Stimulated activated CD8-positive, alpha-beta memory T cell treated with anti-CD3 and anti-CD28 coated beads, Interleukin-4, amount 100 ng/mL, for 1 hour (primary cell): ENCODE measurements at places on chromosomes 2 and 18.

- DNase-seq = no peak
Measured at GRCh38 chr2:201167546-201167945, 15.4 kb upstream of the CASP10 start.

- no peak for DNase-seq
Measured at GRCh38 chr18:76351961-76352581, 143.0 kb downstream of the ZNF516 start.

DNA sequence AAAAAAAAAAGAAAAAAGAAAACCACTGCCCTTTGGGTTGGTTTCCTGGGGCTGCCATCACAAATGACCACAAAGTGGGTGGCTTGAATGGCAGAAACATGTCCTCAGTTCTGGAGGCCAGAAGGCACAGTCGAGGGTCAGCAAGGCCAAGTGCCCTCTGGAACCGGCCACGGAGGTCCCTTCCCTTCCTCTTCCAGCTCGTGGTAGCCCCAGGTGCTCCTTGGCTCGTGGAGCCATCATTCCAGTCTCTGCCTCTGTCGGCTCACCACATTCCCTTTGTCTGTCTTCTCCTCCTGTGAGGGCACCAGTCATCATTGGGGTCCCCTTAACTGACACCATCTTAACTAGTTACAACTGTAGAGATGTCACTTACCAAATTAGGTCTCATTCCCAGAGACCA lies 8.5 kb upstream of the NFATC1 start:
- DNase-seq = no peak

DNA sequence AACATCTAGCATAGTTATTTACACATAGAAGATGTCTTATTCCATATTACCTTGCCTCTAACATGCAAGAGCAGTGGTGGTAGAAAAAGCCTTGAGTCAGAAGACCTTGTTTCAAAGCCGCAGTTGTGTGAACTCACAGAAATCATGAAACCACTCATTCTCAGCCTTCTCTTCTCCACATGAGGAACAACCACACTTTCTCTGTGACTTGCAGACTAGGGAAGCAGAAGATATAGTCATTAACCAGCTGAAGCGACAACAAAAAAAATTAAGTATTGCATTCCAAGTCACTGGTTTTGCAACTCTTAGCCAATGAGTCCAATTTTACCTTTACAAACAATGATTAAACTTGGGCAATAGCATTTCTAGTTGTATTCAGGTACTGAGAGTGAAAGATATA lies 19.0 kb downstream of the TWSG1 start:
- DNase-seq = no peak

- no peak for DNase-seq
Measured at GRCh38 chr2:235659767-235660322, 166.0 kb downstream of the AGAP1 start.

- DNase-seq = no peak
Measured at GRCh38 chr2:191885650-191886049, 38.8 kb upstream of the CAVIN2 start.

DNA sequence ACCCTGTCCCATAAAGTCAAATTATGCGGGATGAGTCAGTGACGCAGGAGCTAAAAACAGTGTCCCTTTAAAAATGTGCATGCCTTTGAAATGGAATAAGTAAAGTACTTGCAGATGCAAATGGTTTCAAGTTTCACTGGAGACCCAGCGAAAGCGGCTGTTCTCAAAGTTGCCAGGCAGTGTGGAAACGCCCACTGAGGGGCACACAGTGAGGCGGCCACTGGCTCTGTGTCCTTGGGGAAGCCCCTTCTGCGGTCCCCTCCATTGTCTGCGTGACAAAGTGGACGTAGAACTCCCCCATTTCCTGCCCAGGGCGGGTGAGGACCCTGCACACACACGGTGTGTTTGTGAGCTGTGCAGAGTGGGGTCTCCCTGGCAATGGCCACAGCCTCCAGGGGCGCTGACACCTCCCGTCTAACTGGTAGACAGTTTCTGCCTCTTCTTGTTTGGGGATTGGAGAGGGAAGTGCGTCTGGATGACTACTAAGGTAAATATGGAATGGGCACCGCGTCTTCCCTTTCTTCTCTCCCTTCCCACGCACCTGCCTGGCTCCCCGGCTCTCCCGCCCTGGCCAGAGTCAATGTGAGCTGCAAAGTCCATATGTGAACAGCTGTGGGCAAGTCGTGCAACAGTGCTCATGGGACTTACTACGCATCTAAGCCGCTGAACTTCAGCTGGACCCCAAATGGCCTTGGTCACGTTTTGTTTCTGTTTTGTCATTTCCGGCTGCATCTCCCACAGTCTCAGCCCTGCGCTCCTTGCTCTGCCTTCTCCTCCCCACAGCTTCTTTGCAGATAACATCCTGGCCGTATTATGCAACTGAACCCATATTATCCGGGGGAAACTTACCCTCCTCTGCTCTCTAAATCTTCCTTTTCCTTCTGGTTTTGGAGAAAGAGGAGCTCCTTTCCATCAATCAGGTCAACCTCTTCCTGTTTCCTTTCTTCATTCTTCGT lies 33.7 kb upstream of the ZNF516 start:
- no peak for DNase-seq

- DNase-seq = no peak
Measured at GRCh38 chr18:63753676-63754075, 21.5 kb upstream of the SERPINB7 start.

DNA sequence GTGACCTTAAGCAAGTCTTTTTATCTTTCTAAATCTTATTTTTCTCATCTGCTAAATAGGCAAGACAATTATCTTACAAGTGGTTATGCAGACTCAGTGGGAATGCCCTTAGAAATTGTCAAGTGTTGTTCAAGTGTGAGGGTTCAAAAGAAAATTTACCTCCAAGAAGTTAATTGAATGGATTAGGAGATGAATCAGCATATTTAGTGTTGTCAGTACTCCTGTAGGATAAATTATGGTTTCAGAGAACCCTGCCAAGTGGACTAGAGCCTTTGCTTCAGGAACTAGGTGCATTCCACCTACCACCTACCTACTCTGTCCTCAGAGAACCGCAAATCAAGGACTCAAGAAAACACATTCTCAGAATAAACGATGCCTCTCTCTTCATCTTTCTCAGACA lies 69.8 kb upstream of the KCTD1 start:
- no peak for DNase-seq

GRCh38 chr2:236167297-236168109 lies 683 bp downstream of the GBX2 start:
- DNase-seq = no peak

GRCh38 chr18:64210401-64210949 lies 61.6 kb upstream of the LINC00305 start:
- no peak for DNase-seq

GRCh38 chr2:88659538-88659915 lies 31.9 kb upstream of the RPIA start:
- DNase-seq = no peak

GRCh38 chr2:198659096-198659870 lies 798.5 kb downstream of the SATB2 start:
- DNase-seq = no peak

DNA sequence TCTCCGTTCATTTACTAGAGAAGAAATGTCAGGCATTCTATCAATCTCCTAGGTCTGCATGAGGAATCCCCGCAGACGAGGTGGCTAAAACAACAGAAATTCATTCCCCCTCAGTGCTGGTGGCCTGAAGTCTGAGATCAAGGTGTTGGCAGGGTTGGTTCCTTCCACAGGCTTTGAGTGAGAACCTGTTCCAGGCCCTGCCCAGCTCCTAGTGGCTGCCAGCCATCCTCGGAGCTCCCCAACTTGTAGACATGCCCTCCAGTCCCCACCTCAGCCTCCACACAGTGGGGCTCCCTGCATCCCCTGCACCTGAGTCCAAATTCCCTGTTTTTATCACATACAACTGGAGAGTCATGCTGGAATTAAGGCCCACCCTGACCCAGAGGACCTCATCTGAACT lies 145.3 kb upstream of the ALKAL2 start:
- no peak for DNase-seq

- no peak for DNase-seq
Measured at GRCh38 chr2:181552808-181553207, 95.6 kb downstream of the ITGA4 start.

- no peak for DNase-seq
Measured at GRCh38 chr2:109214651-109215371, 85.8 kb downstream of the SH3RF3 start.

DNA sequence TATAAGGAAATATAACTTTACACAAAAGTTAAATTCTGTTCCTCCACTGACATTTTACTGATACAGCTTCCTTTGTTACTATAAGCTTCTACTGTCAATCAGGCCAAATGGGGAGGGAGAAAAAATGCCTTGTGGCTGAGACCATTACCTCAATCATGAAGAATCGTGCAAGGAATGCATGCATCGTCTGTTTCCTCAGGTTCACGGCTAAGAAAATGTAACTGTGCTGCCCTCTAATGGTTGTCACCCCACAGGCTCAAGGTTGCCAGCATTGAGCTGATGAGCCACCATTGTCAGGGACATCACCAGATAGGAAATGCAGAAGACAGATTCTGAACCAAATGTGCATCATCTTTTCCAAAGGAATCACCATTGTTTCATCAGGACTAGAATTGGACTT lies 426.9 kb downstream of the CDH2 start:
- no peak for DNase-seq

- DNase-seq = no peak
Measured at GRCh38 chr18:79587226-79587741, 92.3 kb upstream of the CTDP1 start.

DNA sequence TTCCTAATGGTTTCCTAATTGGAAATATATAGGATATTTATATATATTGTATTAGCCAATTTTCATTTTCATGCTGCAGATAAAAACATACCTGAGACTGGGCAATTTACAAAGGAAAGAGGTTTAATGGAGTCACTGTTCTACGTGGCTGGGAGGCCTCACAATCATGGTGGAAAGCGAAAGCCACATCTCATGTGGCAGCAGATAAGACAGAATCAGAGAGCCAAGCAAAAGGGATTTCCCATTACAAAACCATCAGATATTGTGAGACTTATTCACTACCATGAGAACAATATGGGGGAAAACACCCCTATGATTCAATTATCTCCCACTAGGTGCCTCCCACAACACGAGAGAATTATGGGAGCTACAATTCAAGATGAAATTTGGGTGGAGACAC lies 242.5 kb upstream of the NETO1 start:
- DNase-seq = no peak

- DNase-seq = no peak
Measured at GRCh38 chr2:241257419-241258032, 57.9 kb downstream of the HDLBP start.

- DNase-seq = no peak
Measured at GRCh38 chr2:230773039-230773773, 60.6 kb downstream of the CAB39 start.

GRCh38 chr2:60872510-60872928 lies 8.9 kb upstream of the REL start:
- no peak for DNase-seq

DNA sequence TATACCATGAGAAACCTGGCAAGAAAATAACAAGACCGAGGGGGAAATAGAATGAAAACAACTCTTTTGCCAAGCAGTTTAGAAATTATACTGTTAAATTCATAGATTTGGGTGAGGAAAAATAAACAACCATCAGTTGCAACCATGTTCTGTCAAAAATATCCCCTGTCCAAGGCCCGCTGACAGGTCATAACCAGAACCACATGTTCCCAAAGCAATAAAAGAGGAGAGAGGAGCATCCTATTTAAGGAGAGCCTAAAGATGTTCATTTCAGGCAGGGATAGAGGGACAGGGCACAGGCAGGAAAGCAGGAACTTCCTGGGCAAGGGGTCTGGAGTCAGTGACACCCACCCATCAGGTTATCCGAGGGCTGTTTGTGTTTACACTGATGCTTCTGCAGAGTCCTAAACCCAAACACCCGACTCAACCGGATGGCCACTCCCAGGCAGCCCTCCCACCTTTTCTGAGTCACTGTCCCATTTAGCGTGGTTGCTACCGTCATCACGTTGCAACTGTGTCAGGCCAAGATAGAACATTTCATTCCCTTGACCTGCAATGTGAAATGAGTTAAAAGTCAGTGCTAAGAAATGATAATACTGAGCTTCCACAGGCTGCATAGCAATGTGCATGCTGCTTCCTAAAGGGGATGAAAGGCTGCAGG lies 468.3 kb upstream of the RAB12 start:
- DNase-seq = no peak

DNA sequence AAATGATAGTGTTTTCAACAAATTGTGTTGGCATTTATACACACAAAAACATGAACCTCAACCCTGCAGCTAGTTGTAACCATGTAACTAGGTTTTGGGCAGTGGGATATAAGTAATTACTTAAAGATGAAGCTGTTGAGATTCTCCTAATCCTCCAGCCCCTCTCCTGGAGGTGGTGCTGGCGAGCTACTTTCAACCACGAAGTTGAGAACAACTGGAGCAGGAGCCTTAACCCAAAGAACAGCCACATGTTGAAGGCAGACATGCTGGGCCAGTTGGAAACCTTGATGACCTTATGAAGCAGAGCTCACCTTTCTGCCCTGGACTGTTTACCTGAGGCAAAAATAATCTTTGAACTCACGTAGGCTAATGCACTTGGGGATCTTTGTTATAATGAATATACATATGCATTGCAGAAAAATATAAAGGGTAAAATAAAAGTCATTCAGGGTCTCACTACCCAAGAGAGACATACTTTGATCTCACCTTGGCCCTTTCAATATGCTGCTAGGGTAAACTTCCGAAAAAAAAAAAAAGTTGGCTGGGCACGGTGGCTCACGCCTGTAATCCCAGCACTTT lies 89.6 kb upstream of the NPAS2 start:
- DNase-seq = no peak

- no peak for DNase-seq
Measured at GRCh38 chr18:27666016-27666415, 480.9 kb upstream of the CHST9 start.

DNA sequence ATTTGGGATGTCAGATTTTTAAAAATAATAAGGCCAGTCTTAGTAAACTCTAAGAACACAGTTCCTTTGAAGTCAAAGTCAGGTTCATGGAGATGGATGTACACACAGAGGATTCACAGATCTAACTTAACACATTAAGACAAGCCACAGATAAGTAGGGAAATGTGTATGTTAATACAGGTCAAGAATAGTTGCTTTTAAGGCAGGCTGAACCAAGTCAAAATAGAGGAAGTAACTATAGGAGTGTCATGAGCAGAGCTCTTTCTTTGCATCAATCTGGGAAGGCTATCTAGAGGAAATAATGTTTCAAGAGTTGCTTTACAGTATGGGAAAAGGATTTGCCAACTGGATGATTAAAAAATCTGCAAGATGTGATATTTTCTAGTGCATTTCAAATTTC lies 128.0 kb upstream of the FBXO11 start:
- no peak for DNase-seq

- no peak for DNase-seq
Measured at GRCh38 chr18:8705961-8706790, 820 bp downstream of the MTCL1 start.
